ENCODE measurements at places on chromosomes 12 and 14.

DNA sequence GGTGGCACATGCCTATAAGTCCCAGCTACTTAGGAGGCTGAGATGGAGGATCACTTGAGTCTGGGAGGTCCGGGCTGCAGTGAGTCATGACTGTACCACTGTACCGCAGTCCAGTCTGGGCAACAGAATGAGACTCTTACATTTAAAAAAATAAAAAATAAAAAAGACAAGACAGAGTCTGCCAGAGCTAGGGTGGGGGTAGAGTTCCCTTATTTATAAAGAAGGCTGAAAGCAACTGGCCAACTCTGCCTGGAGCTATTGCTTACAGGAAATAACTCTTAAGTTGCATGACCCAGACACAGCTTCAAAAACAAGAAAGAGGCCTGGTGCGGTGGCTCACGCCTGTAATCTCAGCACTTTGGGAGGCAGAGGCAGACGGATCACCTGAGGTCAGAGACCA, 31.5 kb downstream of the NUMB start:
- no peak for DNase-seq

DNA sequence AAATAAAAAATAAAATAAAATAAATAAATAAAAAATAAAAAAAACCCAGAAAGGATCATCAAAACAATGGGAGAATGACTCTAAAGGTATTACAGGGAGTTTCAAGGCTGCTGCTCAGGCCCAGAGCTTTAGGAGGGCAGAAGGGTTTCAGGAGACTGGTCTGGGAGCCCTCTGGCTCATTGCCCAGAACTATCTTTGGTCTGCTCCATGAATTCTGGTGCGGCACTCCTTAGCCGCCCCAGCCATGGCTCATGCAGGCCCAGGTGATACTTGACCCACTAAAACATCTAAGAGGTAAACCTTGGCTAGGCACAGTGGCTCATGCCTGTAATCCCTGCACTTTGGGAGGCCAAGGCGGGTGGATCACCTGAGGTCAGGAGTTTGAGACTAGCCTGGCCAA, 14.7 kb upstream of the TMED10 start:
- no peak for DNase-seq

- peak; percentile 26 for DNase-seq
These were observed 2.8 kb downstream of the SRSF9 start for GRCh38 chr12:120466560-120467315.

- no peak for DNase-seq
These were observed 28.0 kb downstream of the NOS1 start for GRCh38 chr12:117333331-117333881.

DNA sequence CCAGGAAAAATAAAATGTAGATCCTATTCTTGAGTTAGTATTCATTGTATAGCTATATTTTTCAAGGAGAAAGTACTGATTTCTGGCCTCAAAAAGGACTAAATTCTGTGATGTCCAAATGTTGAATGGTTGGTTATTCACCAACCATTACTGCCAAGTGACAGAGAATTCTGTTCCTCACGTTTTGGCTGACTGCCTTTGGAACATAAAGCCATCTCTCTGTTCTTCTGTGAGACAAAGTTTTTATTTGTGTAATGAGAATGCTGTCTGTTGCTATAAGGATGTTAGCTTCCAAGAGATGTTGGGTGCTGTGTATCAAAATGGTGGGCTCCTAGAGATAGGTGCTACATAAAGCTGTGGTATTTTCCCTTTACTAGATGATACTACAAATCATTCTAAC, 9.3 kb downstream of the ZNF410 start:
- DNase-seq, result no peak

DNA sequence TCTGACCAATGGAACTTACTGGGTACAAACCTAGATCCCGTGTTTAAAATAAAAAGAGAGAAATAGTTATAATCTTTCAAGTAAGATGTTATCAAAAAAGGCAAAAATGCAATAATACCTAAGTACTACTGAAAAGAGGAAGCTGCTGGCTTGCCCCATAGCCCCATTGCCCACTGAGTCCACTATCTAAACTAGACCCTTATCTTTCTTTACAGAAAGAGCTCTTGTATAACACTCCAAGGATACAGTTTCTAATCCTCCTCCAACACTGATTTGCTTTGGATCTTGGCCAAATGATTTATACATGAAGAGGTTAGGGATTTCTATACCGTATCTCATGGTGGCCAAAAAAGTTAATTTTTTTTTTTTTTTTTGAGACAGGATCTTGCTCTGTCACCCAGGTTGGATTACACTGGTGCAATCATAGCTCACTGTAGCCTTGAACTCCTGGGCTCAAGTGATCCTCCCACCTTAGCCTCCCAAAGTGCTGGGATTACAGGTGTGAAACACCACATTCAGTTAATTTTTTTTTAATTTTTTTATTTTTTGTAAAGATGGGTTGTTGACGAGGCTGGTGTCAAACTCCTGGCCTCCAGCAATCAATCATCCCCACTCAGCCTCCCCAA, 2.6 kb downstream of the GXYLT1 start:
- no peak for DNase-seq

- no peak for DNase-seq
These were observed 19.8 kb downstream of the HVCN1 start for GRCh38 chr12:110669193-110669502.

DNA sequence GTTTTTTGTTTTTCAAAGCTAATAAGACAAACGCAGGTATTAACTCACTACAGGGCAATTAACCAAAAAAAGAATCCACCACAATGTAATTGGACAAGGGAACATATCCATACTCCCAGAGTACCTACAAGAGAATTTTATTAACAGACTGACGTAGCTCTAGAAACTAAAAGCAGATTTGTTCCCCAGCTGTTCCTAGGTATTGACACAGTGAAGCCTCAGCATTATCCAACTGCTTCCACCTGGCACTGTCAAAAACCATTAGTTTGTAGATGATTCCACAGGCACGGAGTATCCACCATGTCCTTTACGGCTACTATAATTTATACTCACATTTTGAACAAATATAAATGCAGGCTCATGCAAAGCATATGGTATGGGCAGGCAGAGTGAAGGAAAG, 22.3 kb downstream of the PPM1H start:
- no peak for DNase-seq

GRCh38 chr12:31321897-31322228, 4.1 kb downstream of the SINHCAF start:
- DNase-seq, result no peak

DNA sequence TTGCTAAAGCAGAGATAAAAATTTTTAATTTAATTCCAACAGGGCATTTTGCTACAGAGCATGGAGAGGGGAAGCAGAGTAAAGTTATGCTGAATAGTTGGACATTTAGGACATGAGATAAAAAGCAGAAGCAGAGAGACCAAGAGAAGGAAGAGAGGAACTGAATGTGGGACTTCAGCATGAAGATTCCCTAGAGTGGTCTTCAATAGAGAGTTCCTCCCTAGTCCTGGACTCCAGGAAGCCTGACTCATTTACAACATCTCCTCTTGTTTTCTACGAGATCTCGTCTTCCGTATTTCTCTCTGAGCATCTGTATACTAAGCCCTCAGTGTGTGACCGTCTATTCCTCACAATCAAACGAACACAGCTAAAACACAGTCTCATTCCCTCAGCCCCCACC, 35.2 kb upstream of the IFT81 start:
- no peak for DNase-seq

DNA sequence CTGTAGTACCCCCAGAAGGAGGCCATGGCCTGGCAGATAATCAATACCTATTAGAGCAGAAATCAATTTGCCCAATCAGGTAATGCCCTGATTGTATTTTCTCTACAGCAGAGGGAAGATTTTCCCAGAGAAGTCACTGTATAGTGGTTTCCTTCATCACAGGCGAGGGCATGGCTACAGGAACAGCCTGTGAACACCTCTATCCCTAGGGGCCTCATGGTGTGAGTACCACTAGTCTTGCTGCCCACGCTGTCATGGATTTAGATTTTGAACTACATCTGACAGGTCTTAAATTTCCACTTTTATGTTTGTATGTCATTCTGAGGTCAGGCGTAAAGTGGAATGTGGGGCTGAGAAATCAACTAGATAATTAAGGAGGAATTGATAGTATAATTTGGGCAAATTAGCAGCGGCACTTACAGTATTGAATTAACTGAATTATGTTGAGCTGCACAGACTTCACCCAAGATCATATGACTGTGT, 42.4 kb upstream of the STXBP6 start:
- no peak for DNase-seq

GRCh38 chr14:66916421-66916820, 272.8 kb upstream of the GARIN2 start:
- DNase-seq, result no peak

- no peak for DNase-seq
These were observed 995.4 kb downstream of the NRXN3 start for GRCh38 chr14:79165471-79166090.

- no peak for DNase-seq
These were observed 656.5 kb downstream of the DIO2 start for GRCh38 chr14:79554816-79555215.

GRCh38 chr12:56836800-56837663, 73.9 kb downstream of the HSD17B6 start:
- peak; percentile 20 for DNase-seq

DNA sequence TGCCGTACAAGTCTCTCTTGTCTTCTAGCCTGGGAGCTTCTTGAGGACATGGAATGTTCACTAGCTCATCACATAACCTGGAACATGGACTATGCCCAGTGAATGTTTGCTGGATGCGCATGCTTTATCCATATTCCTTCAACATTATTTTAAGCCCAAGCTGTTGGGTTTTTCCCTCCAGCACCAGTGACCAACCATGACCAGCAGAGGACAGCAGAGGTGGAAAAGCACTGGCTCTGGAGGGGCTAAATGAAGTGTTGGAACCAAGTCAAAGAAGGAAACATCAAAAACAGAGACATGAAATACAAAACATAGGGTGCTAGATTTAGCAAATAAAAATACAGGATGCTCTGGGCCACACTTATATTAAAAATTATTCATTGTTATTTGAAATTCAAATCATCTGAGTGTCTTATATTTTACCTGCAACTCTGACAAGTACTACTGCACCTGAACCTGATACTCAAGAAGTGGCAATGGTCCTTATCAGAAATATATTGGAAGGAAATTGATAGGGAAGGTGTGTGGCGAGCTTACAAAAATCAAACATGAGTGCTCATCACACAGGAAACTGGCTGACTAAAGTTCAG, 23.1 kb upstream of the HELB start:
- DNase-seq, result peak; percentile 48

GRCh38 chr12:93740751-93741150, 63.6 kb downstream of the CRADD start:
- DNase-seq, result no peak

DNA sequence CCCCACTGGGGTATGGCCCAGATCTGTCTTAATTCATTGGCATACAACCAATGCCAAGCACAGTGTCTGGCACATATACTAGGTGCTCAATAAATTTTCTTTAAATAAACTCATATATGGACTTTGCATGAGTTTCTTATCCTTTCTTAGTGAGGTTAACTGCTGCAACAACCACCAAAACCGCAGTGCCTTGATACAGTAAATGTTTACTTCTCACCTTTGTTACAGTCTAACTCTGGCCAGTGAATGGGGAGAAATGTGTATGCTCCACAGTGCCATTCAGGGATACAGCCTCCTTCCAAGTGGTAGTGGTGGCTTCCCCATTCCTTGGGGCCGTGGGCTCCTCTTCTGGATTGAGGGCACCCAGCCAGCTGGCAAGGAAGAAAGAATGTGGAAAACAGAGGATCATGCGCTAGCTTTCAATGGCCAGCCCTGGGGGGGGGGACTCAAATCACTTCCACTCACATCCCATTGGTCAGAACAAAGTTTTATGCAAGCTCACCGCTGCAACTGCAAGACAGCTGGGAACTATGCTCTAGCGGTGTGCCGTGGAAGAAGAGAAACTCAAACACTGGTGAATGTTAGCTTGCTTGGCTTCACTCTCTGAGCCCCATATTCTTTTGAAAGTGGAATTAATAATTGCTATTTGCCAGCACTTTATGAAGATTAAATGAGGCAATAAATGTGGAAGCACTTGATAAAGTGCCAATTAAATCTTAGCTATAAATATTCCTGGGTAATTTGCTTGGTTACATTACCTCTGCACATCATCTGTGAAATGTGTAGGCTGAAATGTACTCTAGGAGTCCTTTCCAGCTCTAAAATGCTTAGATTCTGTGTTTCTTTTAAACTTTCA, 51.0 kb upstream of the SOCS2 start:
- no peak for DNase-seq

- no peak for DNase-seq
These were observed 240.8 kb upstream of the TMPO start for GRCh38 chr12:98274430-98275130.

DNA sequence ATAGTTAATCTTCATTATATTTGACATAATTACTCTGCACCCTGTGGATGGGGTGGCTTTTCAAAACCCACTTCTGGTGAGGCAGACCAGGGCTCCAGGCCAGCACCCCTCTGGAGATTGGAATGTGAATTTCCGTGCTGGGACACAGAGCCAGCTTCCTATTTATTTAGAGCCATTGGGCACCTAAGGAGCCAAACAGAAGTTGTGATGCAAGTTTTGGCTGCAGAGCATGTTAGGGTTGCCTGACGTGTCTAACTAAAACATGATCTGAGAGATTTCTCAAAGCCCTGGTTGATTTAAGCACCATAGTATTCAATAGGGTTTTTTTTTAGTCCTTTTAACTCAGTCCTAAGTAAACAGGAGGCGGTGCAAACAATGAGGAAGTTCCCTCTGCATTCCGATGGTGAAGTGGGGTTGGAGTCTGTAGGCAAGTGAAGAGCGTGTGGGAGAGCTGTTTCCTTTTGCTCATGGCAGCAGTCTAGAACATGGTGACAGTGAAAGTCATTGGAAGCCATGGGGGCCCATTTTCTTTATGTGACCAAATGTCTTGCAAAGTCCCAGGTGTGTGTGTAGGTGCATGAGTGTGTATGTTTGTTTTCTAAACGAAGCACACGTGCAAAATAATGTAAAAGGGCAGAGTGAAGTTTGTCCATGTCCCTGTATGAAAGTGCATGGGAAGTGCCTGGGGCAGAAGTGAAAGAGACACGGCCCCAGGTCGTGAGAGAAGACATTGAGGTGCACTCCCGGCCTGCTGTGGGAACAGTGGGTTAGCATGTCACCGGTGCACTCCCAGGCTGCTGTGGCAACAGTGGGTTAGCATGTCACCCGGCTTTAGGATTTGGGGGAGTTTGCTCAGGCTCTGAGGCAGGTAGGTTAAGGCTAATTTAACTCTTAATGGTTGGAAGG, 117.7 kb downstream of the PRKCH start:
- peak; percentile 27 for DNase-seq

- no peak for DNase-seq
These were observed 108.8 kb downstream of the DAAM1 start for GRCh38 chr14:59297071-59297776.

GRCh38 chr12:93616584-93617101, 44.2 kb downstream of the SOCS2 start:
- no peak for DNase-seq

Data from activated CD4-positive, alpha-beta T cell treated with anti-CD3 and anti-CD28 coated beads for 4 hours (primary cell).